ENCODE measurements at places on chromosomes 12 and 14. TPM values are rescaled to one million over a fixed set of nuclear protein-coding genes. Genes with fewer than 3 reads are reported as not detected.
A peak's percentile ranks its signal among the peaks of the same experiment; 100 is the strongest.

DNA sequence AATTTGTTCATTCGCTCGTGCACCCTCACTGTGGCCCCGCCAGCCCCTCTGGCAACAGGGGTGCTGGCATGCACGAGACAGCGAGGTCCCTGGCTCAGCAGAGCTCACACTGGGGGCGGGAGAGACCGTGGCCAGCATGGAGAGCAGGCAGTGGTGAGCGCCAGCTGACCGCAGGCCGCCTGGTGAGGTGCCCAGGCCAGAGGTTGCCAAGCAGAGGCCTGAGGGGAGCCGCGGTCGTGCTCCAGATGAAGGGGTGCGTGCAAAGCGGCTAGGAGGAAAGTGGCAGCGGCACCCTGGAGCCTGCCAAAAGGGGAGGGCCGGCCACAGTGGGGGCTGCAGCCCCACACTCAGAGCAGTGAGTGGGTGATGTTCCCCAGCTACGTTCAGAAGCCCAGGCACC is 56.1 kb downstream of the CDC42BPB start:
- DNase-seq = no peak

DNA sequence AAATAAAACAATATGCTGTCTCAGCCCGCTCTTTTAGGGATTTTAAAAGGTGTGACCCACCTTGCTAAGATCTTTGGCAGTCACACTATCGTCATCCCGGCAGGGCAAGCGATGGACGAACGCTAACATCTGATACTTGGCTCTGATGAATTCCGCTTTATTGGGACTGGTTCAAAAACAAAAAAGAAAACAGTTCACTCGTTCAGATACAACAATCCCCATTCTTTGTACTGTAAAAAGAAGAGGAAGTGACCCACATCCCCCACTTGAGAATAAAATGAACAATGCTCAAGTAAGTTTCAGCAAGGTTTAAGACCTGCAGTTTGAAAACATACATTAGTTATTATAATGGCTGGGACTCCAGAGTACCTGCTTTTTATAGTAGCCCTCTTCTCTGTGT is 7.3 kb downstream of the GIT2 start:
- no peak for DNase-seq

DNA sequence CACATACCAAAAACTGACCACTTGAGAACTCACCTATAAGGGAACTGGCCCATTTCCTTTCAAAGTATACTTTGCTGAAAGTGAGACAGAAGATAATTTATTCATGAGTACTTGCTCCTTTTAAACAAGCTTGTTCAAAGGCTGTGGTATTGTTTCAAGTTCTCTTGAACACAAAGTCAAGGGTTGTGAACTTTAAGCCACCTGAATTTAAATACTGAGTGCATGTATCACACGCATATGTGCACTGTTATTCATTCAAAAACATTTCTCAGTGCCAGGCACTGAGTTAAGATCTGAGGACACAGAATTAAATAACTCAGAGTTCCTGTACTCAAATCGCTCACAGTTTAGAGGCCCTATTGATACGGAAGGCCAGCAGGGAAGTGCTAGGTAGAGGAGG is 19.1 kb upstream of the LDHB start:
- DNase-seq = no peak

DNA sequence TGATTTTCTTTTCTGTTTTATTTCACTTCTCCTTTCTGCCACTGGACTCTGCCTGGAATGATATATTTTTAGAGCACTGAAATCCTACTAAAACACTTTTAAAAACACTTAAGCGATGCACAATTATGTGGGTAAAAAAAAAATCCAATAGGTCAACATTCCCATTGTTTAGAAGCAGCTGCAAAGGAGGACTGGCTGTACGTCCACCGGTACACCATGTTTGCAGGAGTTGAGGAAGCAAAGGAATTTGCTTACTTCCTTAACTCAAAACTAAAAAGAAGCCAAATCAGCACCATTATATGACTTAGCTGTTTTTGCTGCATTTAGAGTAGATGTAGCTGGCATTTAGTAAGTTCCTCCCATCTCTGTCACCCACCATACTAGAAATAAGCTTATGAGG is 186.8 kb upstream of the TMTC1 start:
- DNase-seq = no peak

DNA sequence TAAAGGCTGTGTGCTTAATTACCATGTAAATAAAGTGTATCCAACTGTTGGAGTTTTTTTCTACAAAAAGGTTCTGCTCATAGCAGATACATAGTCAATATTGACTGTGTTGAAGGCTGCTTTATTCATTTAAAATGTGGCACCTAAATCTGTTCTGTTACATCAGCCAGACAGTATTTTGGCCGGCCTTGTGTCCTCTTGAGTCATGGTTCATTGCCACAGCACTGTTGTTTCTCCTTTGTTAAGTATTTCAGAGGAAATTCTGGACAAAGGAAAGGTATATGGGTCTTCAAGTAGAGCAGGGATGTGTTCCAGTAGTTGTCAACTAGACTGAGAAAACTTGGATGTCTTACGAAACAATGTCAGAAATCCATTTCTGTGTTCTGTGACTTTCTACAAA is 95.5 kb downstream of the SLC38A6 start:
- DNase-seq = peak; percentile 37

DNA sequence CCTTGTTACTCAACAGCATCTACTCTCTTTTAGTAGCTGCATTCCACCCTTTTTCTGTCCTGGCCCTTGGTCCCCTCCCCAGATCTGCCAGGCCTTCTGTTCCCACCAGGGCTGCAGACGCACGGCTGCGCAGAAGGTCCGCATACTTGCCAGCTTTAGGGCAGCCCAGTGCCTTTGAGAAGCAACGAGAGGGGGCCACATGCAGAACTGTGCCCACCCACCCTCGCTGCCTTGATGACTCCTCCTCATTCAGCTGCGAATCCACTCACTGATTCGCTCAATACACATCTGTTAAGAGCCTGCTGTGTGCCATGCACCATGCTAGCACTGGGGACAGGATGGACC is 39.2 kb downstream of the PRIMA1 start:
- no peak for DNase-seq

- DNase-seq = peak; percentile 62
These were observed 37.4 kb upstream of the MEG3 start for GRCh38 chr14:100788517-100788916.

DNA sequence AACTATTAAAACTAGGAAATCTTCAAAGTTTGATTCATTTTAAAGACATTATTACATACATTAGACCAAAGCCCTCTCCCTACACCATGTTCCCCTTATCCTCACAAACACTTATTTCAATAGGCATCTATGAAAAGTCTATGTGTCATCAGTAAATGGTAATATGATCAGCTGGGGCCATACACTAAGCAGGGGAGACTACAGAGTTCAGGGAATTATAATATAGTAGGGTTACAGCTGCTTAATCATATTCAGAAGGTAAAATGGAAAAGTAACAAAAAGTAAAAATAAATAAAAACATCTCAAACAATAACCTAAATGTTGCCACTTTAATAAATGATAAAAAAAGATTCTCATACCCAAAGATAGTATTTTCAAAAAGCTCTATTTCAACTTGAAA is 29.1 kb downstream of the PAWR start:
- DNase-seq = no peak

GRCh38 chr14:105467249-105467941 is 7.2 kb upstream of the CRIP2 start:
- no peak for DNase-seq

GRCh38 chr14:20606190-20606901 is 15.2 kb upstream of the RNASE12 start:
- DNase-seq = peak; percentile 79

DNA sequence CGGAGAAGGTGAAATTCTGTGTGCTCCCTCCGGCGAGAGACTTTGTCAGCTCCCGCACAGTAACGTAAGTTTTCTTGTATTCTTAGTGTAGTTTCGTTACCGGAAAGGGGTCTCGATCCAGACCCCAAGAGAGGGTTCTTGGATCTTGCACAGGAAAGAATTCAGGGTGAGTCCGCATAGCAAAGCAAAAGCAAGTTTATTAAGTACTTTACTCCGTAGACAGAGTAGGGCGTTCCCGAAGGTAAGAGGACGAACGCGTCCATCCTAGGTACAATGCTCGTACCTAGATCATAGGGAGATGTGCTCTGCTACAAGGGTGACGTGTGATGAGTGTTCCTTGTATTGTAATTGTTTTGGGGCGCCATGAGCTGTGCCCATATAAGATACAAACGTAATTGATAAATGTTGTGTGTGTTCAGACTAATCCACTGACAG is 293 bp downstream of the IFI27L1 start:
- DNase-seq = no peak

DNA sequence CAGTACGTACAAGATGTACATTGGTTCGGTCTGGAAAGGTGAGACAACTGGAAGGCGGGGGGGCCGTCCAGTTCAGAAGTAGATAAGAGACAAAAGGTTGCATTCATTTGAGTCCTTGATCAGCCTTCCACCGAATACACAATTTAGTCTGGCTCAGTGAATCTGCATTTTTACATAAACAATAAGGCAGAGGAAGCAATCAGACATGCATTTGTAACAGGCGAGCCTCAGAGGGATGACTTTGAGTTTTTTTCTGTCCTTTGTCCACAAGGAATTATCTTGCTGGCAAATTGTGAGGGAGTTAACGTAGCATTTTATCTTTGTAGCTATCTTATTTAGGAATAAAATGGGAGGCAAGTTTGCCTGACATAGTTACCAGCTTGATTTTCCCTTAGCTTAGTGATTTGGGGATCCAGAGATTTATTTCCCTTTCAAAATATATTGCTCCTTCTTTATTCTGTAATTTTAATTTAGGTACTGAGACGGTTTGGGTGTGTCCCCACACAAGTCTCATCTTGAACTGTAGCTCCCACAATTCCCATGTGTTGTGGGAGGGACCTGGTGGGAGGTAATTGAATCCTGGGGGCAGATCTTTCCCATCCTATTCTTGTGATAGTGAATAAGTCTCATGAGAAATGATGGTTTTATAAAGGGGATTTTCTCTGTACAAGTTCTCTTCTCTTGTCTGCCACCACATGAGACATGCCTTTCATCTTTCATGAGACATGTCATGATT is 59.4 kb downstream of the TESPA1 start:
- DNase-seq = no peak

GRCh38 chr12:120668868-120669840 is 17.8 kb upstream of the MLEC start:
- DNase-seq = no peak

DNA sequence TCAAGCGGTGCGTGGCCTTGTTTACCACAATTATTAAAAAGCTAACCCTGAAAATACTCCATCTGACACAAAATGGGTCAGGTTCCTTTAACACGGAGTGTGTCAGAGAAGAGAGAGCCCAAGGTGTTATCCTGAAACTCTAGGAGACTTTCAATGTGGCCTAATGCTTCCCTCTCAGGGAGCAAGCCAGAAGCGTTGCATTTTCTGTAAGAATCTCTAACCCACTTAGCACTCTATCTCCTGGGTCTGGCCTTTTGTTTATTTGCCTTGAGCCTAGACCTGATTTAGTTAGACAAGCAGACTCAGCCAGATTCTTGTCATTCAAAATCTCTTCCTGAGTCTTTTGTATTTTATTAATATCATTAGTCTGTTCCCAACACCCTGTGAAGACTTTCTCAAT is 184.0 kb upstream of the SYT1 start:
- DNase-seq = no peak

DNA sequence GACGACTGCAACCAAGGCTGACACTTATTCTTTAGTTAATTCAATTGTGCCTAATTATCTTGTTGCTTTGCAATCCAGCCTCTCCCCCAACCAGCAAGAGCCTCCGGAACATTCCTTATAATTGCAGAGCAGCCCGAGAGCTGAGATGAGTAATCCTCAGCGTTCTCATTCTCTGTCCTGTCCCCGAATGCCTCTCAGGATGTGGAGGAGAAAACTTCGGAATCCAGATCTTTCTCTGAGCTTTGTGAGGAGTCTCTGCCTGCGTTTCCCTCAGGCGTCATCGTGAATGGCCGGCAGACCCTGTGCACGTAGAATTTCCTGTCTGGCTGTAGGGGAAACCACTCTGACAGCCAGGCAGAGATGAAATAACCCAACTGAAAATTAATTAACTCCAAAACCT is 160.5 kb upstream of the DIO3 start:
- DNase-seq = no peak

- no peak for DNase-seq
These were observed 380.6 kb upstream of the DCN start for GRCh38 chr12:91563011-91563765.

GRCh38 chr12:121095544-121096198 is 37.0 kb upstream of the P2RX7 start:
- peak; percentile 25 for DNase-seq

DNA sequence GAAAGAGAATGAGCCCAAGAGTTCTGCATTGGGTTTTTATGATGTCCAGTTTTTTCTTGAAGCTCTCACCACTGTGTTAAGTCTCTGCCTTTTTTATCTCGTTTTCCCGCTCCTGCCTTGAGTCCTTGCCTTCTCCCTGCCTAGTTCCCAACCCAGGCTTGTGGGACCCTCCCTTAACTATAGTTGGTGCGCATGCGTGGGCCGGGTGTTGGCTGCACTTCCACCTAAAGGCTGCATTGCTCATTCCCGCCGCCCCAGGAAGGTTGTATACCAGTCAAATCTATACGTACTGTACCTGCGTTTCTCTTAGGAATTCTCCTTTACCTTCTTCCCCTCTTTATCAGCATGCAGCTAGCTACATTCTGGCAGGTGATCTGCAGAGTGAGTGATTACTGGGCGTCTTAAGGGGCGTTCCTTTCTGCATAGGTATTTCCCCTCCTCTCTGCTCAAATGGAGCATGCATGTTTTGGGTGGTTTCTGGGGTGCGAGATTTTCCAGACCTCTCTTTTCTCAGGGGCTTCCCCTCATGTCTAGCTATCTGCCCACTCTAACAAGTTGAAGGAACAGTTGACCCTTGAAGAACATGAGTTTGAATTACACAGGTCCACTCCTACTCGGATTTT is 6.6 kb upstream of the REP15 start:
- DNase-seq = no peak

DNA sequence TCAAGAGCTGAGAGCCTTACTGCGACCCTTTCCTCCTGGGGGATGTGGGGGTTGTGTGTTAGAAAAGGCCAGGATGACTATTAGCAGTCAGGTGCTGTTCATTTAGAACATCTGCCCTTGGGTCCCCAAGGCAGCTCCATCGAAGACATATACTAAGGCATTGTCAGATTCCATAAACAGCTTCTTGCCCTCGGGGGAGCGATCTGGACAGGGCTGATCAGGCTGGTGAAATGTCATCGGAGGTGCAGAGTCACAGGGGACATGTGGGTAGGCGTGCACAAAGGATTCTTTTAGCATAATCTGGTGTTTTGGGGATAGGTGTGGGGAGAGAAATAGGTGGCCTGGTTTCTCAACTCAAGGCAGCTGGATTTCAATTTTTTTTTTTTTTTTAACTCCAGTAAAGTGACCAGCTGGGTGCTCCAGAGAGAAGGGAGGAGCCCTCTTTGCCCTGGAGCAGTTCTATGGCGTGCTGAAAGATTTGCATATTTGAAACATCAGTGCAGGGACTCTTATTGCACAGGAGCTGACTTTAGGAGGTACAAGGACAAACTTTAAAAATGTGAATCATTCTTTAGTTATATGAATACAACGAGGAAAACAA is 160.1 kb downstream of the SUDS3 start:
- no peak for DNase-seq

- no peak for DNase-seq
These were observed 1178.7 kb downstream of the AACS start for GRCh38 chr12:126243814-126244440.

GRCh38 chr12:115485503-115485902 is 792.0 kb downstream of the MED13L start:
- DNase-seq = no peak

Gene REC8
- 3.4 TPM for total RNA-seq

Gene RASSF8
- total RNA-seq = 10.4 TPM

Gene UBE3B
- total RNA-seq = 31.5 TPM

Gene MFAP5
- total RNA-seq = not detected

Gene SLC15A4
- 17.3 TPM for total RNA-seq

Gene C12orf56
- not detected for total RNA-seq

Gene APOF
- 3.3 TPM for total RNA-seq

Gene LRRC9
- total RNA-seq = 0.62 TPM

Gene NRL
- total RNA-seq = 4.7 TPM

Gene NUDT4
- 70.1 TPM for total RNA-seq

Measured in HepG2 (cell line).